ENCODE measurements at places on chromosomes 6 and 20. TPM values are rescaled to one million over a fixed set of nuclear protein-coding genes. Genes with fewer than 3 reads are reported as not detected.

The SIRPD gene
- total RNA-seq: not detected

The GJA10 gene
- total RNA-seq: not detected

The SLC18B1 gene
- total RNA-seq: 0.51 TPM

The PCSK2 gene
- 1.6 TPM for total RNA-seq

The HLA-DRB1 gene
- 136 TPM for total RNA-seq

The MDFI gene
- 14.4 TPM for total RNA-seq

DNA sequence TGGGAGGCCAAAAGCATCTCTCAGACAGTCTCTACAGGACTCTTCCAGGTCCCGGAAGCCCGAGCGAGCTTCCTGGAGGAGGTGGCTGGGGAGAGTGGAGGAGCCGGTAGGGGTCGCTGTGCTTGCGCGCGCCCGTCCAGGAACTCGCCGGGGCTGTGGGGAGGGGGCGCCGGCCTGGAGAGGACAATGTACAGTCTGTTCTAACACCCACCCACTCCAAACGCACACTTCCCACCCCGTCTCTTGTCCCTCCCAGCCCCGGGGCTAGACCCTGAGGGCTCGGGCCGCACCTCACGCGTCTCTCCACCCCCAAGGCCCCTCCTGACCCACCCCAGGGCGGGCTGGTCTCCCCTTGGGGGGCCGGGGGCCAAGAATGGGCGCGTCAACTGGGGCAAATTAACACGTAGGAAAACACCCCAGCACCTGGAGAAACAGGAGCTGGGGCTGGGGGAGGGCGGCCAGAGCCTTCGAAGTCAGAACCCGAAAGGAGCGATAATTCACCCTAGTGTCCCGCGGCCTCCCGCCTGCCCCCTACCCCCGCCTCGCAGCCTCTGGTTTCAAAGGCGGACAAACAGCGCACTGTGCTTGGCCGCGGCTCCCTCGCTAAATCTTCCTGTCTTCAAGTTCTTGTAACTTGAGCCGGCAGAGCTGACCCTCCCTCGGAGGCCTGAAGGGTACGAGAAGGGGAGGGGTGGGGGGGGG lies 103.2 kb upstream of the FOXP4 start:
- DNase-seq: peak; percentile 94
- no peaks in the 10 kb centered on the region for H3K27me3 ChIP-seq
- peak overlapping the region; percentile 92 for H3K27ac ChIP-seq

DNA sequence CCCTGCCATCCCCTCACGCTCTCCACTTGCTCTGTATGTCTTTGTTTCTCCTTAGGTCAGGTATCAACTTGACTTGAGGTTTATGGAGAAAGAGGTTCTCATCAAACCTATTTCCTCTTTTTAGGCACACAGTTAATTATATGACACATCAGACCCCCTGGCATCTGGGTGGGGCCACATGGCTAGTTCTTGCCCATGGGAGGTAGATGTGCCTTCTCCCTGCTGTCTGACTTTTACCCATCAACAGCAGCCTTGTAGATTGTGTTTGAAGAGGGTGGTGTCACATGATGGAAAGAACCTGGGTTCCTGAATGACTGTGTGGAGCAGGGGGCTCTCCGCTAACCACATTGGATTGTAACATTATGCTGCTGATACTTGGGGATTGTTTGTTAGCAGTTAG lies 7.2 kb upstream of the UQCC2 start:
- H3K4me1 ChIP-seq: no peaks in the 10 kb centered on the region
- no peak overlapping the region for H3K4me3 ChIP-seq
- H3K27me3 ChIP-seq: no peaks in the 10 kb centered on the region
- H3K36me3 ChIP-seq: no peaks in the 10 kb centered on the region
- peak overlapping the region; percentile 74 for H3K27ac ChIP-seq

GRCh38 chr6:2441601-2442475 lies 196.4 kb upstream of the GMDS start:
- DNase-seq: no peak
- no peak overlapping the region for H3K4me3 ChIP-seq
- H3K4me1 ChIP-seq: no peaks in the 10 kb centered on the region
- no peak overlapping the region for H3K27ac ChIP-seq
- H3K36me3 ChIP-seq: no peaks in the 10 kb centered on the region
- H3K27me3 ChIP-seq: no peaks in the 10 kb centered on the region

- no peaks in the 10 kb centered on the region for H3K27me3 ChIP-seq
- H3K27ac ChIP-seq: no peak overlapping the region
- no peaks in the 10 kb centered on the region for H3K36me3 ChIP-seq
- no peak for DNase-seq
These were observed 203.4 kb downstream of the MYLK4 start for GRCh38 chr6:2547355-2547754.

DNA sequence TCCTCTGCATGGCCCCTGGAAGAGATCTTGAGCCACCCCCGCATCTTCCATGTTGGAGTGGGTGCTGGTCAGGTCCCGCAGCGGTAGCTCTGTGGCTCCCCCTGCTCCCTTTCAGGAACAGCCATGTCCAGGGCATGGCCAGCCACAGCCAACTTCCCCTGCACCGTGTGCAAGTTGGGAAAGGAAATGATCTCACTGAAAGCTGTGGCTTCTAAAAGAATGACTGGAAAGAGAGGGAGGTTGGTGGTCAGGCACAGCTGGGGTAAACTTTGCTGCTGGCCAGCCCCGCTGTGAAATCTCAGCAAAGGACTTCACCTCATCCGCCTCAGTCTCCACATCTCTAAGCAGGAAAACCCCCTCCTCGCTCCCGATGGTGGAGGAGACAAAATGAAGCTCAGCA lies 153.6 kb upstream of the CST7 start:
- no peak for DNase-seq
- no peaks in the 10 kb centered on the region for H3K36me3 ChIP-seq
- no peak overlapping the region for H3K4me3 ChIP-seq
- H3K27ac ChIP-seq: no peak overlapping the region
- H3K4me1 ChIP-seq: no peaks in the 10 kb centered on the region

DNA sequence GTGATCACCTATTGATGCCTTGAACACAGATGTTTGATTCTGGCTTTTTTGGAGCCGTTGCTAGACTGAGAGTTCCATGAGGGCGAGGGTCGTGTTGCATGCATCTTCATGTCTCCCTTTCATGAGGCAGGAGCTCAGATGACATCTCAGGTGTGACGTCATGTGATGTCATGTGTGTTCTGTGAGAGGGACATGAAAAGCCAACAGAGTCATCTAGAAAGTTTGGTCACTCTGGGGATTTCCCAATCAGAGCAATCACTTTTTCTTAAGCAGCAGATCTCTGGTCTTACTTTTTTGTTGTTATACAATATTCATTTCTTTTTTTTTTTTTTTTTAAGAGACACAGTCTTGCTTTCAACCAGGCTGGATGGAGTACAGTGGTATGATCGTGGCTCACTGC lies 411.8 kb downstream of the PREX1 start:
- no peaks in the 10 kb centered on the region for H3K36me3 ChIP-seq
- no peaks in the 10 kb centered on the region for H3K27me3 ChIP-seq
- no peak overlapping the region for H3K4me3 ChIP-seq
- no peak for DNase-seq

DNA sequence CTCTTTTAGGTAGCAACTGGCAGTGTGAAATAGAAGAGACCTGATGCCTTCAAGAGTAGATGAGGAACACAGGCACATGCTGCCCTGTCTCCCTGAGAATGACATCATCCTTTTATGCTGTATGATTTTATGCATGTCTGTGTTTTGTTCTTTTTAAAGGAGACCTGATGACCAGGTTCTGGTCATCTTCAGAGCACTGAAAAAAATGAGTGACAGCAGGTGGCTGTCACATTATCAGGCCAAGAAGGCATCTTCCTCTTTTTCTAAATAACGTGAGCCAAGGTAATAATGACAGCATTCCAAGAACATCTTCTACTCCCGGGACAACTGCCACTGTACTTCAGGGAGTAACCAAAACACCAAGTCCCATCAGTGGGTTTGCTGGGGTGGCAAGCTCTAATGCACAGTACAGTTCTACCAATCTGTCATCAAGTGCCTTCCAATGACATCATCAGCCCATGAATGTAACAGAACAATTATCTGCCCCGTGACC lies 28.9 kb downstream of the CNKSR3 start:
- H3K27me3 ChIP-seq: no peaks in the 10 kb centered on the region
- no peaks in the 10 kb centered on the region for H3K36me3 ChIP-seq
- no peak overlapping the region for H3K27ac ChIP-seq
- H3K4me1 ChIP-seq: no peaks in the 10 kb centered on the region

DNA sequence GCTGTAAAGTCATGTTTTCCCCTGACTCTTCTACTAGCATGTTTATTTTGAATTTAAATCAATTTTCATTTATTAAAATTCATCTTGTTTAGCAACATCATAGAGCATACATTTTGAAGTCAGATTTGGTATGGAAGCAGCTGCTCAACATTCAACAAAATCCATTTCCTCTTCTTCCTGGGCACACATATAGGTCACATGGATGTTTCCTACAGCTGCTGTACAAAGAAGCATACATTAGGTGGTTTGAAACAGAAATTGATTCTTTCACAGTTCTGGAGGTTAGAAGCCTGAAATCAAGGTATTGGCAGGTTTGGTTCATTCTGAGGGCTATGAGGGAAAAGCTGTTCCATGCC lies 495.2 kb downstream of the RFPL4B start:
- no peaks in the 10 kb centered on the region for H3K36me3 ChIP-seq
- no peak overlapping the region for H3K4me3 ChIP-seq
- no peak for DNase-seq
- H3K4me1 ChIP-seq: no peaks in the 10 kb centered on the region
- no peak overlapping the region for H3K27ac ChIP-seq
- H3K27me3 ChIP-seq: no peaks in the 10 kb centered on the region

GRCh38 chr6:90811596-90812226 lies 224.8 kb upstream of the MAP3K7 start:
- H3K4me3 ChIP-seq: no peak overlapping the region
- H3K4me1 ChIP-seq: no peaks in the 10 kb centered on the region
- no peaks in the 10 kb centered on the region for H3K27me3 ChIP-seq
- DNase-seq: no peak

DNA sequence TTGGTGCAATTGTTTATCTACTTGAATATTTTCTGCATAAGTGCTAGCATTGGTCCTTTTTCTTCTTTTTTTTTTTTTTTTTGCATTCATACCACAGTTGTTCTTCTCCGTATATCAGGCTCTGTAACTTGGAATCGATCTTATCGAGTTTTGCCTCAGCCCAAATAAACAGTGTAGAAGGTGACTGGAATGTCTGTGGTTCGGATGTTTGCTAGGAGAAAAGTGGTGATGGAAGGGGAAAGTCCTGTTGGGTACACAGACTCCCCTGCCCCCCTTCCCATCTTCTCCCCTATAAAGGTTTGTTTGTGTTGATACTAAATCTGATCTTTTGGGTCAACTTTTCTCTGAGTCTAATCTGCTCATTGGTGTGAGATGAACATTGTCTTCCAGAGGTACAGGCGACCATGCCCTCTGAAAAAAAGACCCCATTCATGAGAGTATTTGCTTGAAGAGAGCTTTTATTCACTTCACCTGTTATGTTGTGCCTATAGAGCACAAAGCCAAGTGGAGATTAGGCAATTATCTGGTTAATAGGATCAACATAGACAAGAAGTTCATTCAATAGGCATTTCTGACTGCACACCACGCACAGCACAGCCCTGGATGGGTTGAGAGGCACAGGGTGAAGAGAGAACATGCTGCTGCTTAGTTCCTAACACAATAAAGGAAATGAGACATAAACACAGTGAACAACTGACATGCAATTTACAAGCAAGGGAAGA lies 620.0 kb downstream of the PKHD1 start:
- DNase-seq: no peak
- no peaks in the 10 kb centered on the region for H3K27me3 ChIP-seq
- H3K27ac ChIP-seq: no peak overlapping the region
- H3K4me1 ChIP-seq: no peaks in the 10 kb centered on the region
